ENCODE measurements at places on chromosomes 5 and 9. TPM values are rescaled to one million over a fixed set of nuclear protein-coding genes. Genes with fewer than 3 reads are reported as not detected.

FOXD4 gene
- total RNA-seq = 0.24 TPM

SAPCD2 gene
- 4.1 TPM for total RNA-seq

AP3S1 gene
- total RNA-seq = 103 TPM

INSYN2B gene
- total RNA-seq = 0.43 TPM

INSL6 gene
- not detected for total RNA-seq

NKD2 gene
- not detected for total RNA-seq

MCIDAS gene
- total RNA-seq = 0.48 TPM

PCDHA1 gene
- total RNA-seq = not detected

ADAMTS16 gene
- total RNA-seq = not detected

GNA14 gene
- not detected for total RNA-seq

TMEM174 gene
- total RNA-seq = not detected

PAEP gene
- total RNA-seq = not detected

RASGRF2 gene
- 0.21 TPM for total RNA-seq

KCNV2 gene
- not detected for total RNA-seq

MLANA gene
- not detected for total RNA-seq

NME5 gene
- 1.7 TPM for total RNA-seq
